ENCODE measurements at places on chromosomes 11 and 22. TPM values are rescaled to one million over a fixed set of nuclear protein-coding genes. Genes with fewer than 3 reads are reported as not detected.

DNA sequence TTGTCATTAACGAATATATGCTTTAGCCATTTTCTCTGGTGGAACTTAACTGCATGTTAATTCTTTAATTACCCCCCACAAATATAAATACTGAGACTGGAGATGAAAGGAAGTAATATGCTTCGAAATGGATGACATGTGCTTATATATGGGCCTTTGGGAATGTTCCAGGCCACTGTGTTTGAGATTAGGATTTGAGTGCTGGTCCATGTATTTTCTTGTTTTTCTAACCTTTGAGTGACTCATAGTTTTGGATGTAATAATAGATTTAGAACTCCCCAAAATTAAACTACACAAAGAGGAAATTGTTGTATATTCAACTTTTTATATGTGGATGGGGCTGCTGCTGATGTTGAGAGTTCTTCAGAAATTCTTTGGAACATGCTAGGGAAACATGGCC lies 54.2 kb downstream of the EXT2 start:
- no peak for DNase-seq

TMPRSS4 gene
- total RNA-seq = not detected

GRCh38 chr22:46067159-46068111 lies 82.9 kb upstream of the PPARA start:
- DNase-seq = no peak

RAB1B gene
- total RNA-seq = 120 TPM

GRCh38 chr11:63761931-63762653 lies 6.5 kb downstream of the ZFTA start:
- peak; percentile 28 for DNase-seq

OR1S1 gene
- not detected for total RNA-seq

HMBS gene
- total RNA-seq = 33.3 TPM

DNA sequence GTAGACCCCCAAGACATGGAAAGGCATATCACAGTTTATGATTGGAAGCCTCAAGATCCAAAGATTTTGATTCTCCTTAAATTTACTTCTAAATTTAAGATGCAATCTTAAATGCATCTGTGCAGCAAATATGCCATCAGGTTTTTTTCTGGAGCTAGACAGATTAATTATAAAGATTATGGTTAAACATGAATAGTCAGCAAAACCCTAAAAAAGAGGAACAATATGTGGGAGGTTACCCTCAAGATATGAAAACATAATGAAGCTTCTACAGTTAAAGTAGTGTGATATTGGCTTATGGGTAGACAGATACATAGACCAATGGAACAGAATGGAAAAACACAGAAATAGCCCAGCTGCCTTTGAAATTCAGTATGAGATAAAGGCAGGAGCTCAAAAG lies 31.7 kb downstream of the OR8B12 start:
- no peak for DNase-seq

Measured in psoas muscle (tissue), 8 donors.